ENCODE measurements at places on chromosomes 3 and 15.

DNA sequence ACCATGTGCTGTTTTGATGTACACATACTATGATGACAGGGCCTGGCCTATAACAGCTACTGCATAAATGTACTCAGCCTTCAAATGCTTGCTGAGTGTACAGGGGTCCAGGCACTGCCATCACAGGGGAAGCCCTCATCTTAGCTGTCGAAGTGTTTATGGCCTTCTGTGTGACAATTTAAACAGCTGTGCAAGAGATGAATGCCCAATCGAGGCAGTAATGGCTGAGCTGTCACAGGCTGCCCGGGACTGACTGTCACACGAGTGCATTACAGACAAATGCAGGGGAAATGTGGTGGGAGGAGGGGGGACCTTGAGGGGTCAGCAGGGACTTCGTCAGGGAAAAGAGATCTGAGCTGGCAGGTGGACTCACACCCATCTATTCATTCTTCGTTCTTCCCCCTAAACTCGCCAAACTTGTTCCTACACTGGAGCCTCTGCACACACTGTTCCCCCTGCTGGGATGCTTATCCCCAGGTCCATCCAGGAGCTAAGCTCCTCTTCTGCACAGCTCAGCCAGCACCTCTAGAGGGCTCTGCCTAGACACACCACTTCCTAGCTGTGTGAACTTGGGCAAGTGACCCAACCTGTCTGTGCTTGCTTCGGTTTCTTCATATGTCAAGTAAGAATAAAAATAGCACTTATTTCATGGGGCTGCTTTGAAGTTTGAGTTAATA lies 156.2 kb upstream of the IQSEC1 start:
- DNase-seq = no peak

DNA sequence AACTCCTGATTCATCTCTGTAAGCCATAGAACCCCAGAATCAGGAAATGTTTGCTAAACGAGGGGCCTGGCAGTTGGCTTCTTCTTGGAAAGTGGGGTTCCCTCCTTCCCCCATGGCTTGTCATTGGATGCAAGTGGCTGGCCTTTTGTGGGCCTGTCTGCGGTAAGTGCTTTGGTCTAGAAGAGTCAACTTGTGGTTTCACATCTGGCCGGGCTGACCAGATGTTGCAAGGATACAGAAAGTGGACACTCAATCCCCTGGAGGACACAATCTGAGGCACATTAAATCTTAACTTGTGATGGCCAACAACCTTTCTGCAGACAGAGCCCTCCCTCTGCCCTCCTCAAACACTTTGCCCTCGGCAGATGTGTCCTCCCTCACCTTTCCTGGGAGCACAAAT lies 1.1 kb downstream of the FAH start:
- no peak for DNase-seq

GRCh38 chr3:58857402-58857801 lies 190.8 kb upstream of the FAM3D start:
- DNase-seq = no peak

DNA sequence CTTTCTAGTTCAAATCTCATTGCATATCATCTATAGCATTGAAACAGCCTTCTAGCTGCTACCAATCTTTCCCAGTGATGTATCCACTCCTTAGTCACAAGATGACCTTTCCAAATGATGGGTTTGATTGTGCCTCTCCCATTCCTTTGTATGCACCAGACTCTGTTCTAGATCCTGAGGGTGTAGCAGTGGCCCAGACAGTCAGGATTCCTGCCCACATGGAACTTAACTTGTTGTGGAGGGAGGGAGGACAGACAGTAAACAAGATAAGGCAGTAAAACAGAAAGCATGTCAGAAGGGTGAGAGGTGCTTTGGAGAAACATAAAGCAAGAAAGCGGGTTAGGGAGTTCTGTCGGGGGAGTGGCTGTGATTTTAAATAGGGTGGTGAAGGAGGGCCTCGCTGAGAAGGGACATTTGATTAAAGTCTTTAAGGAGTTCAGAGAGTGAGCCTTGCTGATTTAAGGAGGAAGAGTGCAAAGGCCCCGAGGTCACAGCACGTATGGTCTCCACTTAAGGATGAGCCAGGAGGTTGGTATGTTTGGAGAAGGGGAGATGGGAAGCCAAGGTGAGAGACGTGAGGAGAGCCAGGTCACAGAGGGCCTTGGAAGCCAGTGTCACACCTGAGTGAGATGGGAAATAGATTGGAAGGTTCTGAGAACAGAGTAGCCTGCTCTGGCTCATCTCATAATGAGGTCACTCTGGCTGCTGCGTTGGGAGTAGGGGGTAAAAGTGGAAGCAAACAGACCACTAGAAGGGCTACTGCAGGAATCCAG lies 38.3 kb downstream of the FAM43A start:
- no peak for DNase-seq

- no peak for DNase-seq
These were observed 84.7 kb upstream of the LMCD1 start for GRCh38 chr3:8416965-8417364.

DNA sequence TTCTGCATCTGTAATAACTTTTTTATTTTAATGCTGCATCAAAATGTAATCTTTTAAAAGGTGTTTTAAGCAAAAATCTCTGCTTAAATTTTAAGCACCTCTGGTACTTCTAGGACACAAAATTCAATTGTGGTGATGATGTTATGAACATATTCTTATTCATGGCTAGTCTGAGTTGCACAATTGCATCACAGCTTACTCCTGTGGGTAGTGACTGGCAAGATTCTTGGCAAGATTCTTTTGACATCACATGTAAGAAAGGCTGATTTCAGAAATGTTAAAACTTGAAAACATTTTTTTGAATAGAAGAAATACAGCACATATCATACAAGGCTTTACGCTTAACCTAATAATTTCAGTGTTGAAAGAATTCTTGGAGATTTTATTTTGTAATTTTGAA lies 35.7 kb downstream of the IQCH start:
- no peak for DNase-seq

DNA sequence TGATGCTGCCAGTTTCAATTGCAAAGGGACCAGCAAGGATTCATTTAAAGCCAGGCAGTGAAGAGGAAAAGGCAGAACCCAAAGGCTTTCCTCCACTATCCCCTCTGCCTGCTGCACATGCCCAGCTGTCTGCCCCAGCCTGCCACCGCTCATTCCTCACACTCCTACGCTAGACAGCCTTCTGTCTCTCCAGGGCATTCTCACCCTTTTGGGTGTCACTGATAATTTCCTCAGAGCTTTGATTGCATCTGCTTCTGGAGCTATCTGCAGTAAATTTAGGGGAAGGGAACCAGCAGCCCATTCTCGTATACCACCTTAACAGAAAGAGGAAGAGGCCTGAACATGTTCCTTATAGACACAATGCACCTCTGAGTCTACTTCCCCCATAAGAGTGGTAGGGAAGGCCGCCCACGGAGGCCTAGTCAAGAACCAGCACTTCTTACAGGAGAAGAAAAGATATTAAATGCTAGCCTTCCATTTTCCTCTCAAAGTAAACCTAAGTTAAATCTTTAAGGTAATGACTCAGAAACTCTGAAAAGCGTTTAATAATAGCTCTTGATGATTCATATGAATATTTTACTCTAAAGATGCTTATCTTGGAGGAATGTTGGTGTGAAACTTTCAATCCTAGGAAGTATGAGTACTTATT lies 20.9 kb downstream of the NUDT16 start:
- no peak for DNase-seq

GRCh38 chr15:63901912-63902670 lies 68.3 kb upstream of the HERC1 start:
- DNase-seq = no peak

DNA sequence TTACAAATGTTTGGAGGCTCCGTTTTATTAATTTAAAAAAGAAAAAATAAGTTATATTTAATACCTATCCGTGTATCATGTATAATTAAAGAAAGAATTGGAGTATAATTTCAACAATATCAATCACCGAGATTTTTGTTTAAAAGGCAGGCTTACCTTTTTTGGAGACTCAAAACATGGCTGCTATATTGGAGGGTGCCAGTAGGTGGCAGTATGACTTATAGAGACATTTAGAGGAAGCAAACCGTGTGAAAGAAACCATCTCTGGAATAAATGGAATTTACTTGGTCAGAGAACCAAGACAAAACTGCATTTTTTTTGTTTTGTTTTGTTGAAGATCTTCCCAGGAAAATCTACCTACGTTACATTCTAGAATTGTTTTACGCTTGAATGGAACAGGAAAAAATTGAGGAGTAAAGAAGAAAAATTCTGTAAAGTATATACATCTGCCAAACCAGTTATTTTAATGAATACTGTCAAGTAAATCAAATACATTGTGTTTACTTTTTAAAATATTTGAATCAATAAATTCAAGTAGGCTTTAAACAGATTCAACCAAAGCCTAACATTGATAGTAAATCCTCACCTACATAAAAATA lies 802.6 kb upstream of the ALCAM start:
- peak; percentile 3 for DNase-seq

DNA sequence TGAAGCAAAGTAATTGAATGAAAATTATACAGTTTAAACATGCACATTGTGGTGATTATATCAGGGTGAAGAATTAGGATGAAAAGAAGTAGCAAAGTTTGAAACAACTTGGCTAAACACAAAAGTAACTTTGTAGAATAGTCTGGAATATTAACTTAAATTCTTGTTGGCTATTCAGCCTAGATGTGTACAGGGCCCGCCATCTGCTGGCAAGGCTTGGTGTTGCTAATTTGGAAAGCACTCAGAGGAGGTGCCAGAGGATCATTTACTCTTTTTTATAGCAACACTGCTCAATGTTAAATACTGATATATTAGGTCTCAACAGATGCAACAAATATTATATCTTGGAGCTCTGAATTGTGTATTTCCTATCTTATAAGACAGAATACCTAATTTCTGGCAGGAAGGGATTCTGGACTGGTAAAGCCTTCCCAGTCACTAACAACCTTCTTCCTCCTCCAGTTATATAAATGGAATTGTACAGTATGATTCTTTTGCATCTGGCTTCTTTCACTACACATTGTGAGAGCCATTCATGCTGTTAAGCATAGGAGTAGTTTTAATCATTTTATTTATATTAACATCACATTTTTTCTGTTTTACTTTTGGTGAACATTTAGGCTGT lies 36.1 kb downstream of the TTC23 start:
- peak; percentile 2 for DNase-seq

- no peak for DNase-seq
These were observed 27.3 kb downstream of the MEF2A start for GRCh38 chr15:99593070-99593469.

DNA sequence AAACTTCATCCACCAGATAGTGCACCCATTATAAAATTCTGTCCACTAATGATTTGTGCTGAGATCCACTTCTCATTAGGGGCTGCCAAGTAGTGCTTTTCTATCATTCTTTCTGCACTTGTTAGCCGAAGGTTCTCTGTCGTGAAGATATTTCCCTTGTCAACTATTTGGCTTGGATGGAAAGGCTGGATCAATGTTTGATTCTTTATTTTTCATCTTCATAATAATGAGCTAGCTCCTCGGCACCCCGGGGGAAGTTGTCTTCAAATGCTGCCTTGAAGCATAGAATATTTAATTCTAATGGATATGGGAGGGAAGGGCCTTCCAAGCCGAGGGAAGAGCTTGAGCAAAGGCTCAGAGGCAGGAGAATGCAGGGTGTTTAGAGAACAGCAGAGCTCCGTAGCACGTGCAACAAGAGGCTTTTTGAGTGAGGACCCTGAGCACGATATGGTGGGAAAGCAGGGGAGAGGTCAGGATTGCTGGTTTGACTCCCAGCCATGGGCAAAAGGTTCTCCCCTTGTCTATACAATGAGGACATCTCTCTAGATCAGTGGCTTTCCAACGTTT lies 16.3 kb upstream of the MUC20 start:
- no peak for DNase-seq

DNA sequence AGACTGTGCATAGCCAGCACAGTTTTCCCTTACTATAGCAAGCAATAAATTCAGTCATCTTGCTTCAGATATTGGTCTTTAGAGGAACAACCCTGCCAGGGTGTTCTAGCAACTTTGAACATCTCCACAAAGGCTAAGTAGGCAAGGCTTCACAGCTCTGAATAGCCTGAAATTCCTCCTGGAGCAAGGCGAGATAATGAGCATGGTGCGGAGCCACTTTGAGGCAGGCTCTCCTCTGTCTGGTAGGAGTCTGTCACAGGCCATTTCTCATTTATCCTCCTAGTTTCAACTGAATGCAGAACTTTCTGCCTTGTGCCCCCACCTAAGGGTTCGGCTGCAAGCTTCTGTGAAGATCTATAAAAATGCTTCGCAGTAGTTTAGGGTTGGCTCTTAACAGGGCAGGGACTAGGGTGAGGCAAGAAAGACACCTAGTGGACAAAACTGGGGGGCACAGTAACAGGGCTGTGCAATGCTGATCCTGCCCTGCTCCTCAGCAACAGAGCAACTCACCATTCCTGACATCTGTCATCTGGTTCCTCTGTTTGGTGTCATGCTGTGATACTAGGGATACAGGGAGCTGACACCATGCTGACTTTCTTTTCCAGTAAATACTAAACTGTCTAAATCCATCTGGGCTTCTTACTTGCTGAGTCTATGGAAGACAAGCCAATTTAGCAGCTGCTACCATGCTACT lies 16.6 kb upstream of the EHHADH start:
- no peak for DNase-seq

GRCh38 chr15:99105514-99106341 lies 848 bp downstream of the SYNM start:
- DNase-seq = no peak

DNA sequence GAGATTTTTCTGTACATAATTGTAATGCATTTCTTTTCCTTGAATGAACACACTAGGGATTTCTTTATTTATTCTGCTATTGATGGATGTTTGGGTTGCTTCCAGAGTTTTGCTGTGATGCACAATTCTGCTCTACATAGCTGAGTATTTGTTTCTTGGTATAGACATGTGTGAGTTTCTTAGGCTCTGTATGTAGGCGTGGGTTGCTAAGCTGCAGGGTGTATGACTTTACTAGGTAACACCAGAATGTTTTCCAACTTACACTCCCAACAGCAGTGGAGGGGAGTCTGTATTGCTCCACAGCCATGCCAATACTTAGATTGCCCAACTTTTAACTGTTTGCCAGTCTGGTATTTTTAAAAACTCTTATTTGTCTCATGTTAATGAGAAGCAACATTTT lies 155.5 kb upstream of the TNIK start:
- DNase-seq = no peak
